Erythroblast (primary cell): ENCODE measurements at places on chromosomes 16 and 17.
A peak's percentile ranks its signal among the peaks of the same experiment; 100 is the strongest.

- DNase-seq, result peak; percentile 25
Measured at GRCh38 chr17:40124279-40125141, 2.7 kb downstream of the MSL1 start.

GRCh38 chr16:80466024-80466987, 74.5 kb upstream of the DYNLRB2 start:
- peak; percentile 77 for DNase-seq

- no peak for DNase-seq
Measured at GRCh38 chr17:1997289-1997926, 27.7 kb downstream of the RTN4RL1 start.

DNA sequence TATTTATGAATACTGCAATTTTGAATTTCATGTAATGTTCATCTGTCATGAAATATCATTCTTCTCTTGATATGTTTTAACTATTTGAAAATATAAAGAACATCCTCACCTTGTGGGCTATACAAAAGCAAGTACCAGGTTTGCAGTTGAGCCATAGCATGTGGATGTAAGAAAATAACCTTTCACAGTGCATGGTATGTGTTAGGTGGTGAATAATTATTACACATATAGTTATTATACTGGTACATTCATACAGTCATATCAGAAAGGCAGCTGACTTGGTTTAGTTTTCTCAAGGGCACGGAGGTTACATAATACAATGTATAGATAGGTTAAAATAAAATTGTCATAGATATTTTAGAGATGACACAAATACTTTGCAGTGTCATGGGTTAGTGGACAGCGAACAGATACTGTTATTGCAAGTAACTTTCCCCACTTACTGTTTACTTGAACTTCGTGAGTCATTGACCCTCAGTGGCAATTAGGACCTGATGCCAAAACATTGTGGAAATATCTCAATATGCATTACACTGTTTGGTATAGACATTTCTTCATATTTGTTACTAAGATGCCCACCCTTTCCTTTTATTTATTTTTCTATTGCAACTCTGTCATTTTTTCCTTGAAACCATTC, 445.4 kb upstream of the GOT2 start:
- DNase-seq, result no peak

DNA sequence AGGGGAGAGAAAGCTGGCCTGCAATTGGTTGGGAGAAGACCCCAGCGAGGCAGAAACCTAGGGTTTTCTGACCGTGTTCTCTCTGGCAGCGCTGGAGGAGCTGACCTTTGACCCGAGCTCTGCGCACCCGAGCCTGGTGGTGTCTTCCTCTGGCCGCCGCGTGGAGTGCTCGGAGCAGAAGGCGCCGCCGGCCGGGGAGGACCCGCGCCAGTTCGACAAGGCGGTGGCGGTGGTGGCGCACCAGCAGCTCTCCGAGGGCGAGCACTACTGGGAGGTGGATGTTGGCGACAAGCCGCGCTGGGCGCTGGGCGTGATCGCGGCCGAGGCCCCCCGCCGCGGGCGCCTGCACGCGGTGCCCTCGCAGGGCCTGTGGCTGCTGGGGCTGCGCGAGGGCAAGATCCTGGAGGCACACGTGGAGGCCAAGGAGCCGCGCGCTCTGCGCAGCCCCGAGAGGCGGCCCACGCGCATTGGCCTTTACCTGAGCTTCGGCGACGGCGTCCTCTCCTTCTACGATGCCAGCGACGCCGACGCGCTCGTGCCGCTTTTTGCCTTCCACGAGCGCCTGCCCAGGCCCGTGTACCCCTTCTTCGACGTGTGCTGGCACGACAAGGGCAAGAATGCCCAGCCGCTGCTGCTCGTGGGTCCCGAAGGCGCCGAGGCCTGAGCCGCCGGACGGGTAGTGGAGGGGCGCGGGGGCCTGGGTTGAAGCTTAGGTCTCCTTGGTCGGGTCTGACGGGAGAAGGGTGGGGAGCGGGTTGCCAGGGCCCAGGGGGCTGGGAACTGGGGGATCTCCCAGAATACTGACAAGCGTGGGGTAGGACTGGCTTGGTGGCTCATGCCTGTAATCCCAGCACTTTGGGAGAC, 7.4 kb upstream of the PYDC1 start:
- DNase-seq, result no peak

DNA sequence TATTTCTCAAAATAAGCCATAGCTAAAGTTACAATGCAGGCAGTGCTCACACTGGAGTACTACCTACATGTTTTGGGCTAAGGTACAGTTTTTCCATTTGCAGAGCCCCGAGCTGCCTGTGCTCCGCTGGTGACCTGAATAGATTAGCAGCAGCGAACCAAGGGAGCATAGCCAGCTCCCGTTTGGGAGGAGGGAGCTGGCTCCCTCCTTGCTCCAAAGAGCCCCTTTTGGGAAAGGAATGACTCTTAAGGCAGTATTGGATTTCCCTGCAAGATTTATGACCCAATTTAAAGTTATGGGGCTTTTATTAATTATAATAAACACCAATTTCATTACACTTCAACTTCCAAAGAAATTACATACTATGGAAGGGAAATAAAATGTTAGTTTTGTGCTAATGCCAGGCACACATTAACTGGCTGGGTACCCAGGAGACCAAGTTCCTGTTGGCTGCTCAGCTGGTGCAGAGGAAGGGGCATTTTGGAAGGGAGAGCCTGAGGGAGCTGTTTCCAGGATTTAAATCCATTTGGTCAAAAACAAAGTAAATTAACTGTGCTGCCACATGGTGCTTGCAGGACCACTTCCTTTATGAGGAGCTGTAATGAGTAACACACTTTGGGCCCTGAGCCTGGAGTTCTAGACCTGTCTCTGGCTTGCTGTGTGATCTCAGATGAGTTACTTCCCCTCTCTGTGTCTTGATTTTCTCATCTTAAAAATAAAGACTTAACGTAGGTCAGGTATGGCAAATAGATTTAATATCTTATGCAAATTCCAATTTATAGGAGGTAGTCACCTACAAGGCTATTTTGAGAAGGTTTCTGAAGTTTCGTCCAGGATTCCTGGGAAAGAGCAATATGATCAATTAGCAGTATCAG, 362.1 kb upstream of the CCL2 start:
- no peak for DNase-seq

- DNase-seq, result peak; percentile 85
Measured at GRCh38 chr17:60601447-60602384, 1.7 kb downstream of the PPM1D start.

GRCh38 chr17:81322271-81323082, 27.4 kb upstream of the SLC38A10 start:
- peak; percentile 60 for DNase-seq

DNA sequence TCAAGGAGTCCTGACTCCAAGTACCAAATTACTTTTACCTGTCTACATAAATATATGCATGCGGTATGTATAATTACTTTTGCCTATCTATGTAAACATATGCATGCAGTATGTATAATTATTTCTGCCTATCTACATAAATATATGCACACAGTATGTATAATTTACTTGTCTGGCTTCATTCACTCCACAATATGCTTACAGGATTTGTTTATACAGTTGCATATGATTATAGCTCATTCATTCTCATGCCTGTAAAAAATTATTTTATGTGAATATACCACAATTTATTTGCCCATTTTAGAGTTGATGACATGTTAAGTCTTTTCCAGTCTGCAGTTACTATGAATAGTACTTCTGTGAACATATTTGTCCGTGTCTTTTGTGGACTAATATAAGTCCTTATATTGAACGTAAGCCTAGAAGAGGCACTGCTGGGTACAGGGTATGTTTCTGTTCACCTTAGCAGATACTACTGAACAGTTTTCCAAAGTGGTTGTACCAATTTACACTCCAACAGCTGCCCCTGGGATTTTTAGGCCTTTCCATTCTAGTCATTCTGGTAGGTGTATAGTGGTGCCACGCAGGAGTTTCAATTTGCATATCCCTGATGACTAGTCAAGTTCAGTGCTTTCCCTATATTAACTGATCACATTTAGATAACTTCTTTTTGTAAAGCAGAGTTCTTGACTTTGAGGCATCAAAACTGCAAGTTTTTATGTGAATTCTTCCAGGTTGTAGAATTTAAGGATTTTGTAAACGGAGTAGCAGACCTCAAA, 47.0 kb downstream of the MARVELD3 start:
- no peak for DNase-seq

GRCh38 chr16:51898872-51899271, 648.1 kb downstream of the TOX3 start:
- no peak for DNase-seq

DNA sequence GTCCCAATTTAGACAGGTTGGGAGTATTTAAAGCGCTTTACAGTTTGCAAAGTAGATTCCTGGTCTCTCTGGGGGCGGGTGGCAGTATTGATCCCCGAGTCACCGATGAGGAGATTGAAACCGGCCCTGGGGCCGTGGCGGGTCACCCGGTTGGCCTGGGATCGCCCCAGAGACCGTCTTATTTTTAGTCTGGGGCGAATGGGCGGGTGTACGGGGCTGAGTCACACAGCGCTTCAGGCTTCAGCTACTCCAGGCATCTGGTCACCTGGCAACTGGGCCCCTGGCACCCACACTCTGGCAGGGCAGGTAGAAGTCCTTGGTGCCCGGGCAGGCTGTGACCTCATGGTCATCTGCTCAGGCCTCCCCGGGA, 669 bp downstream of the MIEF2 start:
- DNase-seq, result peak; percentile 69

DNA sequence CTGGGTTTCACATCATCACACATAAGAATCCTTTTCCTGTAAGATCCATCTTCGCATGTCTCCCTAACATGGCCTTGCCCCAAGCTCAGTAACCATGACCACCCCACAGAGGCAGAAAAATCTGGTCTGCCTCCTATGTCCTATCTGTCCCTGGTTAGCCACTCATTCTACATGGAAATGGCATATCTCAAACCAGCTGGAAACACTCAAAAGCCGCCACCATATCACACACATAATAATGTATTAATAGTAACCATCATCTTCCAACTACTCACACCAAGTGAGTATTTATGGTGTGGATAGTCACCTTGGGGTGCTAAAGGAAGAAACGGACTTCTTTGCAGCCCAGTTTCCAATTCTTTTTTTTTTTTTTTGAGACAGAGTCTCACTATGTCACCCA, 11.4 kb downstream of the FAM117A start:
- DNase-seq, result no peak

GRCh38 chr17:5958850-5959249, 111.3 kb upstream of the WSCD1 start:
- DNase-seq, result no peak

GRCh38 chr16:30413112-30413806, 5.9 kb downstream of the ZNF771 start:
- no peak for DNase-seq

DNA sequence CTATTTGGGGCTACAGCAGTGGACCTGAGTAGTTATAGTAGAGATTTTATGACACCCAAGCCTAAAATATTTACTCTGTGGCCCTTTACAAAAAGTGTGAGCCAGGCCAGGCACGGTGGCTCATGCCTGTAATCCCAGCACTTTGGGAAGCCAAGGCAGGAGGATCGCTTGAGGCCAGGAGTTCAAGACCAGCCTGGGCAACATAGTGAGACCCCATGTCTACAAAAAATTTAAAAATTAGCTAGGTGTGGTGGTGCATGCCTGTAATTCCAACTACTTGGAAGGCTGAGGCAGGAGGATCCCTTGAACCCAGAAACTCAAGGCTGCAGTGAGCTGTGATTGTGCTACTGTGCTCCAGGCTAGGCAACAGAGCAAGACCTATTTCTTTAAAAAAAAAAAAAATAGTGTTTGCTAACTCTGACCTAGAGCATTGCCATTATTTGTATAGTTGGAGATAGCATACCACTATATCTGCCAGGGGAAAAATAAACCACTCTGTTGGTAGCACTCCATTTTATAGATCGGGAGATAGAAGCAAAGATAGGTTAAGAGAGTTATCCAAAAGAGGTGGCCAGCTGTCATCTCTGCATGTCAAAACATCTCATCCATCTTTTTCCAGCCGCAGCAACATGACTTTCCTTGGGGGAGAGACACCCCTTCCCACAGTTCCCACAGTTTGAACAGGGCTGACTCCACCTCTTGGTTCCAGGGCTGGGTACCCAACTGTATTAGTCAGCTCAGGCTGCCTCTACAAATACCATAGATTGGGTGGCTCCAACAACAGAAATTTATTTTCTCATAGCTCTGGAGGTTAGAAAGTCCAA, 3.0 kb upstream of the ITPRIPL2 start:
- DNase-seq, result no peak

- no peak for DNase-seq
Measured at GRCh38 chr16:48113001-48113400, 42.8 kb downstream of the ABCC12 start.

- DNase-seq, result no peak
Measured at GRCh38 chr17:305090-305976, 47.3 kb downstream of the RPH3AL start.

- DNase-seq, result no peak
Measured at GRCh38 chr16:73252446-73252845, 204.5 kb upstream of the ZFHX3 start.

GRCh38 chr17:77068915-77069314, 71.9 kb upstream of the SEC14L1 start:
- no peak for DNase-seq

DNA sequence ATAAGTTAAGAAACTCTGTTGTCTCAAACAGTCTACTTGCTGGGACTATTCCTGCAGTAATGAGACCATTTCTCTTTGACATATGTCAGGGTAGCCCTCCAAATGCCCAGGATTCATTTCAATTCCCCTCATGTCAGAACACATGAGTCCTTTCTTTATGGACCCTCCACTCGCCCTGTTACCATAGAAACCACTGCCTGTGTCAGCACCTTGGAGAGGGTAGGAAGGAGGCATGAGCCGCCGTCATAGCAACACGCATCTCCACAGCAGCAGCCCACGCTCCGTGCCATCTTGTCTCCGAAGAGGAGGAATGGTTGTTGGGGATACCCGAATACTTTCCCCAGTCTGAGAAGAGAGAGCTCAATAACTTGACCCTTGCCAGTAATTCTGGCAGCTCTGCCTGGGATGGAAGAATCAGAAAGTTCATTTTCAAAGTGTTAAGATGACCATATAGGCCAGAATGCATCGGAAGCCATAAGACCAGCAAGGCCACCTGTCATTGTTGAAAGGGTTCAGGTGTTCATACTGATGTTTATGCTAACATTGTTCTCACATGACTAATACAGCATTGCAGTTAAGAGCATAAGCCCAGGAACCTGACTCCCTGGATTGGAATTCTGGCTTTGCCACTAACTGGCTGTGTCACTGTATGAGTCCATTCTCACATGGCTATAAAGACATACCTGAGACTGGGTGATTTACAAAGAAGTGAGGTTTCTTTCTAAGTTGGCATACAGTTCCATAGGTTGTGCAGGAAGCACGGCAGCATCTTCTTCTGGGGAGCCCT, 141.3 kb downstream of the ABCC12 start:
- DNase-seq, result no peak
